ENCODE measurements at places on chromosomes 7 and 10.

DNA sequence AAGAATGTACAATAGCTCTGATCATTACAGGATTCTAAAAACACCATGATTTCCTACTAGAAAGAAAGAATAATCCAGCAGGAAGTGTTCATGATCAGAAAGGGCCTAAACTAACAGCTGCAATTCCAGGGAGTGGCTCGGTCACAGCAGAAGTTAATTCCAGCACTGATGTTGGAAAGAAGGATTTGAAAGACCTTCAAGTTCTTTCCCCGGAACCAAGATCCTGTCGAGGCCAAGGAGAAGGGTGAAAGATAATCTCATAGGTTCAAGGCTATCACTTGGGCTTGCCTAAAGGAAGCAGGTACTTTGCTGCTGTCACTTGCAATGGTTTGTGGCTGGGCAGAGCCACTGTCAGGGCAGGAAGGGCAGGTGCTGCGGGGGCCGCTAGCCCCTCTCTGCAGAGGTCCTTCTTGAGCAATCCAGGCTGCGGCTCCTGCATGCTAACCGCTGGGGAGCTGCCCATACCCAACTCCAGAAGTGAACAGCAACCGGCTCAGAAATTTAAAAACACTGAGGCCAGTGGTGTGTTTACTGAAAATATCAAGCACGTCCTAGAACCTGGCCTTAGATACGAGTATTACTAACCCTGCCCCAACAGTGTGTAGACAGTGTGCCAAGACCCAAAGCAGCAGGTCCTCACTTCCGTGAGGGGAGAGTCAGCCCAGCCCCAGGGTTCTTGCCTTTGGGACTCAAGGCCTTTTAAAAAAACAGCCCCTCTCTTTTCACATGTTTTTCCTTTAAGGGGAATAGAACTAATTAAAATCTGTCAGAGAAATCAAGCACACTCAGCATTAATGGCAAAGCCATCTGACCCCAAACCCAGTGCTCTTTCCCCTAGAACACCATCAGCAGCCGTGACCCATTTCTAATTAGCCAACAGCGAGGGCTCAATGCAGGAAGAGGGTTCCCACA lies 76.8 kb downstream of the VIPR2 start:
- ATAC-seq, result no peak

DNA sequence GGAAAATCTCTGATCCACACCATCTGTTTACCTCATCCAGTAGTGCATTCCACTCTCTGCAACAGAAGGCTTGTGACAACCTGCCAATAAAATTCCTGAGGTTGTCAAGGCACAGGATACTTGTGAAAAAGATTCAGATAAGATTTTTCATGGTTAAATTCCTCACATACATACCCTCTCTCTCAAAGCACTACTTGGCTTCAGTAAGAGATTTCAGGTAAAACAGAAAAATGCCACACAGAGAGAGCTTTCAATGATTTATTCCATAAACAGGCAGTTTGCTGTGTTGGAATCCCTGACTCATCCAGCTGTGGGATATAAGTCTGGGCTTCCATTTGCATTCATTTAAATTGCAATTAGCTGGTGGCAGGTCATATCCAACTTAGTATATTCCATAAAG lies 99.7 kb upstream of the CAV2 start:
- ATAC-seq, result no peak

- no peak for ATAC-seq
Observed at GRCh38 chr7:70477036-70478010, 654.6 kb upstream of the GALNT17 start.

- no peak for ATAC-seq
Observed at GRCh38 chr7:95906851-95907250, 134.5 kb downstream of the DYNC1I1 start.

DNA sequence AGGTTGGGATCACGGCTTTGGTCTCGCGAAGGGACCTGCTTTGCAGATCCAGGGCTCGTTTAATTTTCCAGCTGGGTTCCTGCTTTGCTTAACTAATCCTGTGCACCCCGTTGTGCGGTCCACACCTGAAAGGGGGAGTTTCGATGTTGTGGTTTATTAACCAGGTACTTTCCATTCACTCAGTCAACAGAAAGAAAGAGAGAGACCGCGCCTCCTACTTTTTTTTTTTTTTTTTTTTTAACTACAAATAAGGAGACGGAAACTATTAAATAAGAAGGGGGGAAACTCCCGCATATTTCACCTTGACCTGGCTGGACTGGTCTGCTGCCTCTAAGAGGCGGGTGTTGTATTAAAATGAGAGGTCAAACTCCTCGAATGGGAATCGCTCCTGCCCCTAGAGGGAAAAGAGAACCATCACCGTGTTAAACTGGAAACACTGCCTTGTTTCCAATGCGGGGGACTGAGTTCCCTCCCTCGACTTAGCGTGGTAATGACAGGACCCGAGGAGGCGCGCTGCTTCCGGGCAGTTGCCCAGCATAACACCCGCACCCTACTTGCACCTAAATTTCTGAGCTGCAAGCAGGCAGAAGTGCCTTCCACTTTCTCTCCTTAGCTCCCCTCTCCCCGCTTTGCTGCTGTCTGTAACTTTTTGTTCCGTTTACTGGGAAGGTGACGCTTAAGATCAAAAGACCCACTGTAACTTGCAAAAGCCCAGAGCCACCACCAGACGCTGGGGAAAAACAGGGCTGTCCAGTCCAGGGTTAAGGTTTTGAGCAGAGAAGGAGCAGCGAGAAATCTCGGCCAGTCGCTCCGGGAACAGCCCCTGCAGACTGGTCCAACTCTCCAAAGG lies 1.1 kb upstream of the ITGB8 start:
- peak; percentile 18 for ATAC-seq

GRCh38 chr7:15715435-15715834 lies 29.0 kb upstream of the MEOX2 start:
- ATAC-seq, result no peak

GRCh38 chr7:80722616-80723195 lies 84.3 kb downstream of the CD36 start:
- ATAC-seq, result no peak

GRCh38 chr7:73703757-73704639 lies 15.5 kb downstream of the STX1A start:
- peak; percentile 47 for ATAC-seq

DNA sequence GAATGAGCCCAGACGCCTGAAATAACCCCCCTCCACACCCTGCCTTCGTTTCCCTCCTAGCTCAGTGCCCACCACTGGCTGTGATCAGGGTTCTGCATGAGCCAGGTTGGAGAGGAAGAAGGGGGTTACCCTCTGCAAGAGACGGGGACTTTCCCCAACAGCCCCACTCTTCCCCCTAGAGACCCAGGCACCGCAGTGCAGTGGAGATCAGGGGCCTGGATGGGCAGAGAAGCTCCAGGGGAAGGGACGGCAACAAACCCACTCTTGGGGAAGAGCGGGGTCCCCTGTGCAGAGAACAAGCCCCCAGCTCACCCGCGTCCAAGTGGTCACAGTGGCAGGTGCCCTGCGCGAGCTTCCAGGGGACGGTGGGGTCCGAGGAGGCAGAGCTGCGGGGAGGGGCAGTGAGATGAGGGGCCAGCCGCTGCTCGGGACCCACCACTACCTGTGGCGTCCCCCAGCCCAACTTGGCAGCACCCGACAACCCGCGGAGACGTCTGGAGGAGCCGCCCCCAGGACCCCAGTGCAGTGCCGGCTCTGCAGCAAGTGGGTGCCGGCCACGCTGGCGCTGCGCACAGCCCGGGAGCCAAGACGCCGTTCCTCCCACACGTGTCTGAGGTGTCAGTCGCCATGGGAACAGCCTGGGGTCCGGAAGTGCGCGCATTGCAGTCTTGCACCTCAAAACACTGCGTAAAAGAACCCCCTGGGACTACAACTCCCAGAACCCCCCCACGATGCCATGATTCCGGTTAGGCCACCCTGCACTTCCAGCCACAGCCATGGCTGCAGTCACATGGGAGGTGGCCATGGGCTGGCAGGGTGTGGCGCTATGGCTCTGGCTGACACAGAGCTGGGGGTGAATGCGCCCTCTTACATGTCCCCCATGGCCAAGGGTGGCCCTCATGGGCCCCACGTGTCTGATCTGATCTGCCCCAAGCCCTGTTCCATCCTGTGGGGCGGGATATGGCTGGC lies 45.8 kb upstream of the WIPI2 start:
- ATAC-seq, result peak; percentile 75

GRCh38 chr10:31528831-31529230 lies 209.8 kb downstream of the ZEB1 start:
- no peak for ATAC-seq

DNA sequence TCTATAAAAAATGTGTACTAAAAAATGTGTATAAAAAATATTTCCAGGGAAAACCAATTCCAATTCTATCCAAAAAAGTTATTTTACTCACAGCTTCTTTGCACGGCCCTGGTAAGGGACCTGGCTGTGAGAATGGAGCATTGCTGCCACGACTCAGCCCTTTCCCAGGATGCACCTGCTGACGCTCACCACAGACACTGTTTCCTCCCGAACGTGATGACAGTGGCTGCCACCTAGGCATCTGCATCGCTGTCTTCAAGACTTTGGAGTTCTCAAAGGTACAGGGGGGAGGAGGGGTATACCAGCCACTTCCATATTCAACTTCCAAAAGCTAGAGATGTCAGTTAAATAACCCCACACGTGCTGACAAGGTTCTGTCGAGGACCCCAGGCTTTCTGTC lies 23.9 kb upstream of the PTPRN2 start:
- ATAC-seq, result no peak

DNA sequence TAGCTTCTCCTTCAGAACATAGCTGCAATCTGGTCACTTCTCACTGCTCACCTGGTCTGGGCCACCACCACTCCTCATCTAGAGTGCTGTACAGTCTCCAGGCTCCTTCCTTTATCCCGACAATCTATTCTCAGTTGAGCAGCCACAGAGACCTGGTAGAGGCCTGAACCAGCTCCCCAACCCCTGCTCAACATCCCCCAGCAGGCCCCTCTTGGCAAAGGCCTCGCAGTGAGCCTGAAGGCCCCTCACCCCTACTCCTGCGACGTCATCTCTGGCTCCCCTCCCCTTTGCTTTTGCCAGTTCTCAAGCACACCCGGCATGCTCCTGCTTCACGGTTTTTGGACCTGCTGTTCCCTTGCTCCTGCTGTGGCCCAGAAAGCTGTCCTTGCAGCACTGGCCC lies 113.9 kb downstream of the ARHGAP22 start:
- ATAC-seq, result no peak

DNA sequence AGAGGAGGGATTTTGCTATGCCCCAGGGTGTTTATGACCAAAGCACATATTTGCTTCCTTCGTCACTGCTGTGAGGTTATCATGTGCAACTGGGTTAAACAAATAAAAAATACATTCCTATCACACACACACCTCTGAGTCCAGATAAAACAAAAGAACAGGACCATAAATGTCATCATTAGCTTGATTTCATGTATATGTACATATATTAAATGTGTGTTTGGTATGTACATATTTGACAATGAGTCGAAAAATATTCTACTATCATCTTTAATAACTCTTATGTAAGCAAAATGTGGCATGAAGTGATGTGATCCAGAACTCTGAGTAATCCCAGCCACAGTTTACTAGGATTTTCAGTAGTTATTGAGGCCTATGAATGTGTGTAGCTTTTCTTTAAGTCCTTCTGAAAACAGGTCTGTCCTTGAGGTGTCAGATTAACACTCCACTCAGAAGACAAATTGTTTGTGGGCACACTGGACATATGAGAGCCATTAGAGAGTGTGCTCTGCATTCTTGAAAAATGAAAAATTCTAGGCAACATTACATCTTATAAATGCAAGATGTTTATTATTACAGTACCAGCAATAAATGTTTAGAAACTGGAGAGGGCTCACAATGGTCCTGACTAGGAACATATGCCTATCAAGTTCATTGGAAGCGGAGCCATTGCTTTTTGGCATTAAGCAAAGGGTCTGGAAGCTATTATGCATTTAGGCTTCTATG lies 335.1 kb upstream of the SEMA3A start:
- no peak for ATAC-seq

GRCh38 chr10:11678074-11678793 lies 63.9 kb upstream of the ECHDC3 start:
- no peak for ATAC-seq

- no peak for ATAC-seq
Observed at GRCh38 chr7:115274-115911, 77.0 kb upstream of the FAM20C start.

- no peak for ATAC-seq
Observed at GRCh38 chr10:1548596-1548995, 188.7 kb downstream of the ADARB2 start.

- peak; percentile 82 for ATAC-seq
Observed at GRCh38 chr10:100562008-100562672, 26.4 kb downstream of the HIF1AN start.

GRCh38 chr10:110834629-110835301 lies 37.0 kb upstream of the PDCD4 start:
- no peak for ATAC-seq

DNA sequence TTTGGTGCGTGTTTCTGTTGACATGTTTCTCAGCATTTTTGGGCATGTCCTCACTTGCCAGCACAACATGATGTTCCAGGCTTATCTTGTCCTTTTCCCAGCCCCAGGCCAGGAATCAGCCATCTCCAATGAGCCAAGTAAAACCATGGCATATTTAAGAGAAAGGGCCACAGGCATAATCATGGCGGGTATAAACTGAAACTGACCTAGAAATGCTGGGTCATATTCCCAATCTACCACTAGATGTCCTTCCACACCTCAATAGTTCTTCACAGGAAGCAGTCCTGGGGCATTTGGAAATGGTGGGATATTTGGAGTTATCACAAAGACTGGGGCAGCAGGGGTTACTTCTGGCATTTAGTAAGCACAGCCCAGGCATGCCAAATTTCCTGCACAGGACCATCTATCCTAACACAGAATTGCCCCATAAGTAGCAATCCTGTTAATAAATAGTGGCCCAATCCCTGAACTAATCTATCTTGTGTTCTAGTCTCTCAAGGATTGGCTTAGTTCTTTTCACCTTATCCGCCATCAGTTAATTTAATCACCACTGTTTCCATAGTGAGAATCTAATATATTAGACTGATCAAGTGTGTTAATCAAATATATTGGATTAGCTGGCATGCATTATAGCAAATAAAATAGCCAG lies 101.6 kb downstream of the NPSR1 start:
- ATAC-seq, result no peak

DNA sequence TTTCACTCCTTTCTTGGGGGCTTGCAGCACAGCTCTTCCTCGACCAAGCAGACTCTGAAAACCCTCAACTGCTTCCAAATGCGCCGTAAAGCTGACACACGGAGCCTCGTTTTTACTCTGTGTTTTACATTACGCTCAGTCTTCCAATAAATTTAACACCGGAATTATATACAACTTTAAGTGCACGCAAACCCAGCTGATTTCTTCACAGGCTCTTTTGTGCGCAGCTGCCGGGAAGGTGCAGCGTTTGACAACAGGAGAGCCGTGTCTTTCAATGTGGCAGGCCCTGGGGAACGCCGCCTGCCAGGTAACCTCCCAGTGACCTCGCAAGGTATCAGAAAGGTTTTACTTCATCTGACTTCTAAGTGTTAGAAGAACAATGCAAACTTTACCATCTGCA lies 35.0 kb downstream of the GFRA1 start:
- ATAC-seq, result no peak

- ATAC-seq, result no peak
Observed at GRCh38 chr7:131616487-131617200, 60.2 kb upstream of the PODXL start.

DNA sequence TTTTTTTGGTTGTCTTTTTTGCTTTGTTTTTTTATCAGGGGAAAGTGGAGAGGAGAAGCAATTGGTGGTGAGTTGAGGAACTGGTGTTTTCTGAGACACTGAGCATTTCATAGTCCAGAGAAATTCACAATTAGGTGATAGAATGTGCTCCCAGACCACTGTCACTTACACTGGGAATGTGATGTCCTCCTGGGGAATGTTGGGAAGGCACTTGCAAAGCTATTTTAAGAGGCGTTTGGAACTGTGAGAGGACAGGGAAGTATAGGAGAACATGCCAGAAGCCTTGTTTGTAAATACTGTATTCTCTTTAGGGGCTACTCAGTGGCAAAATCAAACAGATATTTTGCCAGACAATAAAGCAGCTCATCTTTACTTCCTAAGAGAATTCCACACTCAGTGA lies 16.0 kb downstream of the CHRM2 start:
- no peak for ATAC-seq
